ENCODE measurements at places on chromosomes 11 and 22.

- DNase-seq = no peak
Observed at GRCh38 chr11:34013898-34014571, 37.5 kb upstream of the CAPRIN1 start.

GRCh38 chr22:30208631-30209603, 37.6 kb downstream of the LIF start:
- DNase-seq = no peak

- DNase-seq = no peak
Observed at GRCh38 chr11:127003260-127003981, 2.9 kb upstream of the KIRREL3 start.

GRCh38 chr11:76443268-76443980, 1.4 kb upstream of the EMSY start:
- no peak for DNase-seq

- DNase-seq = no peak
Observed at GRCh38 chr11:1565173-1565903, 6.7 kb downstream of the DUSP8 start.

GRCh38 chr11:105490333-105490732, 119.5 kb upstream of the GRIA4 start:
- DNase-seq = no peak

DNA sequence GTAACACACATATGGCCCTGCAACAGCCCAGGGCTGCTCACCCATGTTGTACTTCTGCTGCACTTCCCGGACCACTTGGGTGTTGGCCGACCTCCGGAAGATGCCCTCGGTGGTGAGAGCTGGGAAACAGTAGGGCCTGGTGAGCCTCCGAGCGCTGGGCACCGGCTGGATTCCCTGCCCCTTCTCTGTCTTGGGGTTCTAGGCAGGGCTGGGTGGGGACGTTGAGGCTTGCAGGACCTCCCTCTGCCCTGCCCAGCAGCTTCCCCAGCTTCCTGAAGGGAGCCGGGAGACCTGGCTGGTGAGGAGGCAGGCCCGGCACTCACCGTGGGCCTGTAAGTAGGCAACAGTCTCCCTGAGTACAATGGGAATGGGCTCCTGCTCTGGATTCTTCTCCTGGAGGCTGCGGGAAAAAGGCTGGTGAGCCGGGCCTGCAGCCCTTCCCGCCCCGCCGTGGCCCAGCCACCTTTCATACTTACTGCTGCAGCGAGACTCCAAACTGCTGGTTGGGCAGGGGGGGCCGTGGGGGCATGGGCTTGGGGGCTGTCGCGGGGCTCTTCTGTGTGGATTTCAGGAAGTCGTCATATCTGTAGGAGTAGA, 20.2 kb downstream of the ARHGAP1 start:
- no peak for DNase-seq
